ENCODE measurements at places on chromosomes 13 and 19. TPM values are rescaled to one million over a fixed set of nuclear protein-coding genes. Genes with fewer than 3 reads are reported as not detected.

The EHD2 gene
- total RNA-seq = 53.1 TPM

The IGFL2 gene
- total RNA-seq = not detected

The UBE2L5 gene
- 0.21 TPM for total RNA-seq

The TEKTIP1 gene
- not detected for total RNA-seq

The GPR4 gene
- total RNA-seq = 0.32 TPM

The URAD gene
- total RNA-seq = not detected

The DACH1 gene
- 26.4 TPM for total RNA-seq

The IQCN gene
- total RNA-seq = 1.3 TPM

The FAM83E gene
- 0.58 TPM for total RNA-seq

The TNFRSF19 gene
- total RNA-seq = 17.6 TPM

The CDX2 gene
- not detected for total RNA-seq

The FCER2 gene
- 0.21 TPM for total RNA-seq

The NXNL1 gene
- total RNA-seq = not detected

The NLRP9 gene
- total RNA-seq = not detected

The ZNF729 gene
- not detected for total RNA-seq

The LIM2 gene
- not detected for total RNA-seq

The PSG6 gene
- total RNA-seq = not detected

The APOC1 gene
- 3.5 TPM for total RNA-seq

The SLC10A2 gene
- total RNA-seq = not detected

The WDR88 gene
- total RNA-seq = not detected

The STOML3 gene
- total RNA-seq = not detected

The ZNF575 gene
- total RNA-seq = 0.42 TPM

The ZIM2 gene
- total RNA-seq = 5.7 TPM

The ZNF665 gene
- total RNA-seq = 11.9 TPM

The FLT3LG gene
- total RNA-seq = 3.4 TPM

The GIPR gene
- total RNA-seq = 0.26 TPM

Measured in urinary bladder (tissue), 4 donors.